HAP-1 (cell line): ENCODE measurements at places on chromosomes 1 and 21.
A peak's percentile ranks its signal among the peaks of the same experiment; 100 is the strongest.

- DNase-seq = no peak
Measured at GRCh38 chr1:188302746-188303145, 1474.0 kb downstream of the PLA2G4A start.

GRCh38 chr21:33266789-33267135 lies 595 bp downstream of the IL10RB start:
- no peak for DNase-seq

- DNase-seq = no peak
Measured at GRCh38 chr1:33454646-33455282, 17.7 kb upstream of the ZSCAN20 start.

DNA sequence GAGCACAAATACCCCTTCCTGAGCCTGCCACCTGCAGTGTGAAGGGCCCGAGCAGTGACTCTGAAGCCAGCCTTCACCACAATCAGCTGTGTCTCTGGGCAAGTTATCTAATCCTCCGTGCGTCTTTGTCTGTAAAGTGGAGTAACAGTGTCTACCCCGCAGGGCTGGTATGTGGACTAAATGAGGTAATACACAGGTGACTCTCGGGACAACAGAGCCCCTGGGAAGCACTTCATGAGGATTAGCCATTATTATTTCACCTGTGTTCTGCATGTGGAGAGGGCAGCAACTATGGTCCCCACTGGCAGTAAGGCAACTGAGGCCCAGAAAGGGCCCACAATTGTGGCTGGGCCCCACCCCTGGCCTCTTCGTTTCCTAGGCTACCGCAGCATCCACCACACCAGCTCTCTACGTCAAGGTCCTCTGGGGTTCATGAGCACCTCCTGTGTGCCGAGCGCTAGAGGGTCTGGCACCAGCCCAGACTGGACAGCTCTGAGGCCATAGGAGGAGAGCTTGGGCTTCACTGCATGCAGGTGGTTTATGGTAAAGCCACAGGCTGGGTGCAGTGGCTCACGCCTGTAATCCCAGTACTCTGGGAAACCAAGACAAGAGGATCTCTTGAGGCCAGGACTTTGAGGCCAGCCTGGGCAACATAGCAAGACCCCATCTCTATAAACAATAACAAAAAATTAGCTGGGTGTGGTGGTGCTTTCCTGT lies 41.3 kb upstream of the LRP8 start:
- DNase-seq = peak; percentile 2

- DNase-seq = peak; percentile 74
Measured at GRCh38 chr1:23791516-23792047, 637 bp downstream of the LYPLA2 start.

- no peak for DNase-seq
Measured at GRCh38 chr1:44676484-44677200, 2.1 kb downstream of the ARMH1 start.

GRCh38 chr1:229786974-229787610 lies 161.0 kb downstream of the URB2 start:
- DNase-seq = no peak

DNA sequence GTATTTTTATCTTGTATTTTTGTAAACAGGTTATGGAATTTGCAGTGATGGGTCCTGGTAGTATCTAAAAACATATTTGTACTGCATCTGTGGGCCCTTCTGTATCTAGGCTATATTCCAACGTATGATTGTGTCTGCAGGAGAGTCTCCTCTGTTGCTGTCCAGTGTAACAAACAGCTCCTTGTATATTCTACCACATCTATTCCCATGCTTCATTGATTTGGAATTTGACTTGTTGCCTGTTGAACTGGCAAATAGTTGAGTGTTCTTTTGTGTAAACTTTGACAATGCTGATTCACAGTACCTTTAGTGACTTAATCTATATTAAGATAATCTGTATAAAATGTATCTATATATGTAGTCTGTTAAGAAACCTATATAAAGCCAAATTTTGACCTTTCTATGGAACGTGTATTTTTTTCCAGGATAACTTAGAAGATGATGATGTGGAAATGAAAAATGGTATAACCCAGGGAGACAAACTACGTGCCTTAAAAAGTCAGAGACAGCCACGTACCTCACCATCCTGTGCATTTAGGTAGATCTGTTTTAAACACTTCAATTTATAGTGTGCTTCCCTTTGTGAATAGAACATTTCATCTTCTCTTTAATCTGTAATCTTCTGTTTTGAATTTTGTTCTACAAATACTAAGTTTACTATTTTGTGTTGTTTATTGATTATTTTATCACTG lies 43.4 kb upstream of the GPR88 start:
- no peak for DNase-seq
